Fibroblast of the aortic adventitia (primary cell): ENCODE measurements at places on chromosomes 5 and 9. TPM values are rescaled to one million over a fixed set of nuclear protein-coding genes. Genes with fewer than 3 reads are reported as not detected.

DNA sequence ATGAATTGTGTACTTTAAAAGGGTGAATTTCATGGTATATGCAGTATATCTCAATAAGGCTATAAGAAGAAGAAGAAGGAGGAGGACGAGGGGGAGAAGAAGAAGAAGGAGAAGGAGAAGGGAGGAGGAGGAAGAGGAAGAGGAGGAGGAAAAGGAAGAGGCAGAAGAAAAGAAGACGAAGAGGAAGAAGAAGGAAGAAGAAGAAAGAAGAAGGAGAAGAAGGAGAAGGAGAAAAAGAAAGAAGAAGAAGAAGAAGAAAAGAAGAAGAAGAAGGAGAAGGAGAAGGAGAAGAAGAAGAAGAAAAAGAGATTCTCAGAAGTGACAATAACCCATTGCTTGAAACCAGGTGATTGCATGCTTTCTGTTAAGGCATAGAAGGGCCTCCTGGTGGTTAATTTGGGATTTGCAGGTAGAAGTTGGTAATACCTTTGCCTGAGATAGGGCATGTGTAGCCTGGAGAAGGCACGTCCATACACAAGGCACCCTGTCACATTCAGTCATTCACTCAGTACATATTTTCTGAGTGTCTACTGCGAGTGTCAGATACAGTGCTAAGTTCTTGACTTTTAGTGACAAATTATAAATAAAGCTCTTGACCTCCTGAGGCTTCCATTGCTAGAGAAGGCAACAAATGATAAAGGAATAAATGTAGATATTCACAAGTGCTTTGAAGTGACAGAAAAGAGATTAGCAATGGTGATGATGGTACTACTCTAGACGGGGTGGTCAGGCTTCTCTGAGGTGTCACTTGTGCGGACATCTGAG is 231.3 kb downstream of the NPR3 start:
- DNase-seq: peak; percentile 9

GRCh38 chr9:125992557-125992956 is 245.4 kb downstream of the PBX3 start:
- no peak for DNase-seq

DNA sequence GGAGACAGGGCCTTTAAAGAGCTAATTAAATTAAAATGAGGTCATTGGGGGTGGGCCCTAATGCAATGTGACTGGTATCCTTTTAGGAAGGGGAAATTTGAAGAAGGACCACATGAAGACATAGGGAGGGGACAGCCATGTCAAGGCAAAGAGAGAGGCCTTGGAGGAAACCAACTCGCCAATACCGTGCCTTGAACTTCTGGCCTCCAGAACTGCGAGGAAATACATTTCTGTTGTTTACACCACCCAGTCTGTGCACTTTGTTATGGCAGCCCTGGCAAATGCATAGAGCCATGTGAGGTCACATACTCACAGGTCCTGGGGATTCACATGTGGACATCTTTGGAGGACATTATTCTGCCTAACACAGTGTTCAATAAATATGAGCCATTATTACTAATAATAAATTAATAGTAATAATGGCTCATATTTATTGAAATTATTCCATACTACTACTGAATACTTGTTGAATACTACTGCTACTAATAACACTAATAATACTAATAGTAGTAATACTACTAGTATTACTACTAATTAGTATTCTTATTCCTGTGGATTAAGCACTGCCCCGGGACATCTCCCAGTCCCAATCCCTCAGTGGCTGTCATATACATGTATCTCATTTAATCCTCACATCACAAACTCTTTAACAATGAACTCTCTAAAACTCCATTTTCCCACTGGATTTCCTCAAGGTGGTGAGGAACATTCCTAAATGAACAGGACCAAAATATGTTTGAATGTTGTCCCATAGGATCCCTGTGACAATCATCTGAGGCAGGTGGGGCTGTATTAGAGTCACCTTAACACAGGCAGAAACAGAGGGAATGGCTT is 8.4 kb downstream of the TRAF1 start:
- no peak for DNase-seq

The C5orf52 gene
- total RNA-seq: not detected in 2 replicates

The EFNA5 gene
- 2.1 and 33.1 TPM in 2 replicates for total RNA-seq

The NUTM2F gene
- not detected in 2 replicates for total RNA-seq

GRCh38 chr5:140039561-140039960 is 3.5 kb downstream of the NRG2 start:
- no peak for DNase-seq

The ARSI gene
- total RNA-seq: 1.5 and 2.1 TPM in 2 replicates
